Fibroblast of pulmonary artery (primary cell): ENCODE measurements at places on chromosomes 3 and 15.

DNA sequence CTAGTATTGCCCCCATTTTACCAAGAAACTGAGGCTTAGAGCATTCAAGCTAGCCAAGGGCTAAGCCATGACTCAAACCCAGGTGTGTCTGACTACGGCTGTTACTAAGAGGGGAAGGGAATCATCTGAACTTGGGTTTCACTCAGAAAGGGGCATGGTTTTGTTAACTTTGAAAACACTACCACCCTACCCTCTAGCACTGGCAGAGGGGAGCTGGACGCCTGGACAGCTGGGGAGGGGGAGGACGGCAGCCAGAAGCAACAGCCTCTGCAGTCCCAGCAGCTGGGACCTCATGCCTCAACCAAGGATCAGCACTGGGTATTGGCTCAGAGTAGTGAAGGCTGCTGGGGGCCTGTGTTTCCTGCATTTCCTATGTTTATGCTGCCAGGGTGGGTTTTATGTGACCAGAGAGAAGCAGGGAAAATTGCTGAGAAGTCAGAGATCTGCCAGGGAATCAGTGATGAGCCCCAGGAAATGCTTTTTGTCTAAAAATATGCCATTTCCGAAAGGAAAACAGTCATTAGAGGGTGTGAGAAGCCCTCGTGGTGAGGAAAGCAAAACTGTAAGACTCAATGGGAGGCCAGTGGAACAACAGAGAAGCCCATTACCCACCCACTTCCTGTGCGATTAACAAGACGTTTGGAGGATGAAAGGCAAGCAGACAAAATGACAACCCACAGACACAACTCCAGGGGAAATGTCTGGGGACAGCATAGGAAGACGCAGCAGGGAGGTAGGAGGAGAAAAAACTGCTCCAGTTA is 41.2 kb downstream of the LIPC start:
- DNase-seq, result peak; percentile 44

DNA sequence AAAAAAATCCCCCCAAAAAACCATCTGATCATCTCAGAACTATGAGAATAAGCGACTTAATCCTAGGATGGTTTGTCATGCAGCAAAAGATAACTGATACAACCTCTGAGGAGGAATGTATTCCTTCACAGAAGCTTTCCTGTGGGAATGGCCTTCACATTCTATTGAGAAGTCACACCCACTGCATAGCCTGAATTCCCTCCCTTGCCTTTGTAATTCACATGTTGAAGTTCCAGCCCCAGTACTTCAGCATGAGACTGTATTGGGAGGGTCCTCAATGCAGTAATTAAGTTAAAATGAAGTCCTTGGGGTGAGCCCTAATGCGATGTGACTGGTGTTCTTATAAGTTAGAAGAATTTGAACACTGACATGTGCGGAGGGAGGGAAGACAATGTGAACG is 395.2 kb downstream of the TUSC7 start:
- DNase-seq, result no peak

- DNase-seq, result peak; percentile 98
Measured at GRCh38 chr3:129596194-129597086, 10.0 kb downstream of the PLXND1 start.

GRCh38 chr15:75786575-75786947 is 56.7 kb upstream of the UBE2Q2 start:
- DNase-seq, result no peak

DNA sequence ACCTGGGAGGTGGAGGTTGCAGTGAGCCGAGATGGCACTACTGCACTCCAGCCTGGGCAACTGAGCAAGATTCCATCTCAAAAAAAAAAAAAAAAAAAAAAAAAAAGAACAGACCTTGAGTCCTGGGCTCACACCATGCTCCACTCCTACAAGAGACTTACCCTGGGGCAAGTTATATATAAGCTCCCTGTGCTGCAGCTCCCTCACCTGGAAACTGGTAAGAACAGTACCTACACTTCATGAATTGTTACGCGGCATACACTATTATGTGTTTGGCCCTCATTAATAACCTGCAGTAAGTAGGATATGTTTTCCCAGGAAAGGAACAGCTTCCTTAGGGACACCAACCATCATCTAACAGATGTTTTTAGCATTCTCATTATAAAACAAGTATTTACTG is 119.6 kb downstream of the FMN1 start:
- DNase-seq, result no peak

GRCh38 chr15:43220991-43221403 is at the start of gene EPB42:
EPB42 (minus strand) TSS chr15:43221018; CDS start chr15:43220825, 193 bp downstream.
- DNase-seq, result no peak

- no peak for DNase-seq
Measured at GRCh38 chr3:68220832-68221231, 566.4 kb upstream of the SUCLG2 start.

GRCh38 chr3:151467069-151467468 is 6.2 kb upstream of the IGSF10 start:
- DNase-seq, result no peak

- no peak for DNase-seq
Measured at GRCh38 chr3:57927916-57928315, 80.3 kb upstream of the FLNB start.
